GM04504 (cell line): ENCODE measurements at places on chromosomes 7 and 10.

GRCh38 chr10:112115781-112116385 lies 67.7 kb downstream of the GPAM start:
- DNase-seq = no peak

DNA sequence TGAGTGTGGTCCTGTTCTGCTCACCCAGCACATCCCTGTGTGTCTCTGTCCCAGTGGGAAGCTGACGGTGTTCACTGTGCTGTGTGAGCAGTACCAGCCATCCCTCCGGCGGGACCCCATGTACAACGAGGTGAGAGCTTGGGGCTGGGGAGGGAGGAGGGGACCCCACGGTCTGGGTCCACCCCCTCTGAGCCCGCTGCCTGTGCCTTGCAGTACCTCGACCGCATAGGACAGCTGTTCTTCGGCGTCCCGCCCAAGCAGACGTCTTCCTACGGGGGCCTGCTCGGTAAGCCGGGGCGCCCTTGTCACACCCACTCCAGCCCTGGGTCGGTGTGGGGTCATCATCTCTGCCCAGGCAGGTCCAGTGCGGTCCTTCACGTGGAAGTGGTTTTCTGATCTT lies 17.3 kb downstream of the GET4 start:
- no peak for DNase-seq

DNA sequence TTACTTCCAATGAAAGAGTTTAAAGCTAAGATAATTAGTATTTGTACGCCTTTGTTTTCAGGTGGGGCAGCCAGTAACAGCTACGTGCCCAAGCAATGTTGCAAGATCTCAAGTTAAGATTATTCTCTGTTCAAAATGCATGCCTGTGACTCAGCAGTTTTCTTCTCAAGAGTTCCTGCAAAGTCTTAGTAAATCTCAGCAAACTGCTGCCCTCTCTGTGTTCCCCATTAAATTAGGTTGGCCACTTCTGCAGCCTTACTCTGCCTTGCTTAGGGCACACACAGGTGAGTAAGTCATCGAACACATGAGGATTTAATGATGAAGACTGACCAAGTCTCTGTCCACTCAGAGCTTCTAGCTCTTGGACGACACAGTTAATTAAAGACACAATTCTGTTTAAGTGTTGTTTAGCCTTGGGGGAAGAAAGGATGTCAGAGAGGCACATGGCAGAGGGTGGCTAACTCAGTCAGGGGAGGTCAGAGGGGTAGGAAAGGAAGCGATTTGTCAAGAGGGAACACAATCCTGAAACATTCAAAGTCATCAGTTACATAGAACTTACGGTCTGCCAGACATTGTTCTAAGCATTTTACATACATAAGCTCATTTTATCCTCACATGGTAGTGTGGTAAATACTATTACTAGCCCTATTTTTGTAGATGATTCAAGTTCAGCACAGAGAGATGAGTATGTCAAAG lies 20.2 kb upstream of the SLC35G1 start:
- DNase-seq = no peak

- no peak for DNase-seq
Observed at GRCh38 chr7:128202287-128202957, 38.7 kb upstream of the LEP start.

DNA sequence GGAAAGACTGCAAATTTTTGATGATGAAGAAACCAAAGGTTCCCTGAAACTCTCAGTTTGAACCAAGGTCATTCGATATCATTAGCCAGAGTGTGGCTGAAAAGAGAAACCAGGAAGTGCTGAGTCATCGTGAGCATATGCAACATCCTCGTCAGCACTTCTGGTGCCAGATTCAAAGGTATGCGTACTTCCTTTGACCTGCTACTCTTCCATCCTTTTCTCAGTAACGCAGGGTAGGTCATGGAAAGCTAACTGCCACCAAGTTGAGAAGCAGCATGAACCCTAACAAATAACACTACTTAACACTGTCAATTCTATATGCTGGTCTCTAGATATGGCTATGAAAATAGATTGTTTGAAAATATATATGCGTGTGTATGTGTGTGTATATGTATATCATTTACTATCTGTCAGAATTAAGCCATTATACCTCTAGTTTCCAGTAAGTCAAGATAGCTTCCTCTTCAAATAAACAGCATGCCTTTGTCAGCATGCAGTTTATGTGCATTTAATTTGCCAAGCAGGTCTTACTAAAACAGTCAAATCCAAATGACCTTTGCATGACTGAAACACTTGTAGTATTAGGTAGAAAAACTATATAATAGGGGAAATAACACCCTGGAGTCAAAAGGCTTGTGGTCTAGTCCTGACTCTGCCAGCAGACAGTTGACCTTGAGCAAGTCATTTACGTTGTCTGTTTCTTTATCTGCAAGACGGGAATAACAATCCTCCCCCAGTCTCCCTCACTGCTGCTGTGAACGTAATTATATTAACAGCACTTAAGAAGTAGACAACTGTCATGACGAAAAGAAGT lies 26.4 kb downstream of the CDK6 start:
- peak; percentile 84 for DNase-seq

DNA sequence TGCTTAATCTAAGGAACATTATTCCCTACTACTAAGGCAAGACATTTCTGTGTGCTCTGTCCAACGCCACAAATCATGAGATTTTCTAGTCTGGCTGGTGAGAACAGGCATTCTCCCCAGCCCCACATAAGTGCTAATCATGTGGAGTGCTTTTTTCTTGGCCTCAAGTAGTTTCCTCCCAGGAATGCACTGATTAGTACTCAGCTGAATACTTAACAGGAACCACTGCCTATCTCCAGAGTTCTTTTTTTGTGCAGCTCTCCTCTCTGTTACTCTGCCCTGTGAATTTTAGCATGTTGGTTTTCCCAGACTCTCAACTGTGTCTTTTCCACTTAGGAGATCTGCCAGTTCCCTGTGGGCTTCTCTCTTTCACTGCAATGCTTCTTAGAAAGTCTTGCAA lies 1098.5 kb upstream of the LRRTM3 start:
- DNase-seq = no peak

- no peak for DNase-seq
Observed at GRCh38 chr10:123689880-123690279, 23.7 kb downstream of the GPR26 start.

DNA sequence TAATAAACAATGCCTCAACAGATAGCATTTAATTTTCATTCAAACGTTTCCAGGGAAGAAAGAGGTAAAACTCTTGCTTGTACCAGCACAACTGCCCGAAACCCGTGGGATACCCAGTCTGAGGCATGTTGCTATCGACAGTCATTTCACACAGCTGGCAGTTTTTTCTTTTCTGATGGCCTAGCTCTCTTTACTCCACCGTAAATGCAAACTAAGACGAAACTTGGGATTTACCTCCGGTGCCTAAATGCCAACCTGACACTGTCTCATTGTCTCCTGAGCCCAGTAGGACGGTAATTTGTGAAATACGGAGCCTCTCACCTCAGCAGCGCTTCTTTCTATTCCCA lies 143.5 kb downstream of the PRPF18 start:
- DNase-seq = no peak

DNA sequence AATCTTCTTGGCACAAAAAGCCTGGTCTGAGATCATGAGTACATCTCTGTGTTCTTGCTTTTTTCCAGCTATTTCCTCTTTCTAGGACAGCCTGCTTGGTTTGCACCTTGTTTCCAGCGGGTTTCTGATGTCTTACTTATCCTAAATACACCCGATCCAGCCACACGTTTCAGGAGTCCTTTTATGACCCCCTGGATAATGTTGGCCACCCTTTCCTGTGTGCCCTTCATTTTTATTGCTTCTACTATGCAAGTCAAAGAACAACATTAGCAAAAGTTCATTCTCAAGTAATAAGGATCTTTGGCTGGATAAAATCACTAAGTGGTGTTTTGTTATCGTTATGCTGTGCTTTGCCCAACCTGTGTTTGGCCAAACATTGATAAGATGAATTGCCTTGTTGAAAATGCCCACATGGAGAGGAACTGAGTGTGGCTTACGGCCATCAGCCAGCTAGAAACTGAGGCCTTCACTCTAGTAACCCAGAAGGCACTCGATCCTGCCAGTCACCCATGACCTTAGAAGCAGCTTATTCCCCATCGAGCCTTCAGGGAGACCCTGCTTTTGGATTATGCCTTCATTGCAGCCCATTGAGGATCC lies 28.7 kb upstream of the AKR1C1 start:
- no peak for DNase-seq

DNA sequence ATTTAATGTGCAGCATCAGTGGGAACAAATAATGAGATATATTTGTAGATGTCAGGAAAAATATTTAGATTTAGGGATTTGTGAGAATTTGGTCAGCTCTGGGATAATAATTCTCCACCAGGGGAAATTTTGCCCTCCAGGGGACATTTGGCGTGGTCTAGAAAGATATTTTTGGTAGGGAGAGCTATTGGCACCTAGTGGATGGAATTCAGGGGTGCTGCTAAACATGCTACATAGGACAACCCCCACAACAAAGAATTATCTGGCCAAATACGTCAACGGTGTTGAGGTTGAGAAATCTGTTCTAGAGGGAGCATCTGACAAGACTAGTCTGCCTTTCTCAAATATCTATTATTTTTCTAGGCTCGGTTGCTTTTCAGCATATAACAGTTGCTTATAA lies 2.1 kb downstream of the ADK start:
- no peak for DNase-seq

DNA sequence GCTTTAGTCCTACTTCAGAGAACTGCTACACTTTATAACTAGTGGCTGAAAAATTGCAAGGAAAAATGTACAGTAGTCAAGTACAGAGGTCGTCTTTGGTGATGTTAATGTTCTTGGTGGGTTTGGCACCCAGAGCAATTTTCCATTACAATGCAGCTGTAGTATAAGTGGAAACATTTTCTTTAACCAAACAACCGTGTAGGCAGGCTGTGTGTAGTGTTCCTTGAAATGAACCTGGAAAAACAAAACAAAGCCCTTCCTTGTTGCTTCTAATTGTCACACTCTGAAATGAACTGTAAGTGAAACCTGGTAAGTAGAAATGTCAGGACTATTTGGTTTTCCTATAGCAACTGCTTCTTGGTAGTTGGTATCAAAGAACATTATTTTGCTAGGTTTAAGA lies 256.9 kb downstream of the MDFIC start:
- DNase-seq = no peak

- DNase-seq = no peak
Observed at GRCh38 chr7:69739190-69739589, 140.9 kb downstream of the AUTS2 start.

DNA sequence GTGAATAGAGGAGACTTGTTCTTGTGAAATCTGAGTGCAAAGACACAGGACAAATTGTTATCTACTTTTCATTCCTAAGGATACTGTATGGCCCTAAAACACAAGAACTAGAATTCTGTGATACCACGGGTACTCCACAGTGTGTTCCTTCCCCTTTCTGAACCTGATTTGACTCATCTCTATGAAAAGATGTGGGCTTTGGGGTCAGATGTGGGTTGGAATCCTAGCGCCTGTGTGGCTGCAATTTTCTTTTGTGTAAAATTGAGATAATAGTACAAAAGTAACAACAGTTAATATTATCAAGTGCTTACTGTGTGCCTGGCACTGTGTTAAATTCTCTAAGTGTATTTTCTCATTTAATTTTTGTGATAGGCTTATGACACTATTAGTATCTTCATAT lies 8.1 kb downstream of the SRGN start:
- no peak for DNase-seq

GRCh38 chr10:69895759-69896158 lies 94.1 kb downstream of the COL13A1 start:
- peak; percentile 91 for DNase-seq

- DNase-seq = no peak
Observed at GRCh38 chr10:73408061-73408460, 5.8 kb downstream of the ANXA7 start.

DNA sequence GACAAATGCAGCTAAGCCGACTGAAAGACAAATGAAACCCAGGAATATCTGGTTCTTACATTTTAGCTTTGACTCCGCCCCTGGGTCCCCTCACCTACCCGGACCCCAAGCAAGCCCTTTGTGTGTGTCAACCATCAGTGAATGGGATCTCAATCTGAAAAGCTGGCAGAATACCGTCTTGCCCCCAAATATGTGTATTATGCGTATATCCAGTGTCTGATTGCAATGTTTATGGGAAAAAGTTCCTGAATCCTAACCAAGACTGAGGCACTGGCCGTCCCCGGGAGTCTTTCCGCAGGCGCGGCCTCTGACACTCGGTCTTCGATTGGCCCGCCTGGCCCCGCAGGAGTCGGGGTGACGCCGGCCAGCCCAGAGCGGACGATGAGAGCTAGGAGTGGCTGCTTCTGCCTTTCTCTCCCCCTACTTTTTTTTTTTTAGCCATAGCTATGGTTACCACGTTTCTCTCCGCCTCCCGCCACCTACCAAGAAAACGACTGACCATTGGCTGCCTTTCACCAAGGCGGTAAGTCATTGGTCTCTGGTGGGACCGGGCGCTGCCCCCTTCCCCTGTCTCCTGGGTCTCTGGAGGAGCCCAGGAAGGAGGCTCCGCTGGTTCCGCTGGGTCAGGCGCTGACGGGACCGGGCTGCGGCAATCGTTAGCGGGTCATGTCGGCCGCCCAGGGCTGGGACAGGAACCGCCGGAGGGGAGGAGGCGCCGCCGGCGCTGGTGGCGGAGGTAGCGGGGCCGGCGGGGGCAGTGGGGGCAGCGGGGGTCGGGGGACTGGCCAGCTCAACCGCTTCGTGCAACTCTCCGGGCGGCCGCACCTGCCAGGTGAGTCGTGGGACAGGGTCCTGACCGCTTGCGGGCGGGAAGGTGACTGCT lies at the start of gene KLHDC10:
TSS of gene KLHDC10 (plus strand) at position 557 of the 883 bp plus-strand sequence. CDS start at position 667, 110 bp downstream.
- peak; percentile 99 for DNase-seq

DNA sequence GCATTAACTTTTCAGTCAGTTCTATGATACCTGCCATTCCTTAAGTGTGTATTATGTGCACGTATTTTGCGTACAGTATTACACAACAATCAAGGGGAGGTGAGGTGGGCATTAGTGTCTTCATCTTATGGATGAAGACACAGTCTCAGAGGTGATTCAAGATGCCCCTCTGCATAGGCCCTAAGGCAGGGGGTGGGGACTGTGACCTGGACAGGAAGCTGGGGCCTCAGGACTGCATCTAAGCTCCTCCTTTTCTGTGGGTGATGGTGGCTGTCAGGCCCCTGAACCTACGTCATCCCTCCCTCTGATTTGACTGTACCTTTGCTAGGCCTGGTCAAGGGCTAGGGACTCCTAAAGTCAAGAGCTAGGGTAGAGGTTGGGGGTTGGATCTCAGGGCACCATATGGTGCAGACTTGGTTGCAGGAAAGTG lies 38.9 kb downstream of the HK1 start:
- no peak for DNase-seq

DNA sequence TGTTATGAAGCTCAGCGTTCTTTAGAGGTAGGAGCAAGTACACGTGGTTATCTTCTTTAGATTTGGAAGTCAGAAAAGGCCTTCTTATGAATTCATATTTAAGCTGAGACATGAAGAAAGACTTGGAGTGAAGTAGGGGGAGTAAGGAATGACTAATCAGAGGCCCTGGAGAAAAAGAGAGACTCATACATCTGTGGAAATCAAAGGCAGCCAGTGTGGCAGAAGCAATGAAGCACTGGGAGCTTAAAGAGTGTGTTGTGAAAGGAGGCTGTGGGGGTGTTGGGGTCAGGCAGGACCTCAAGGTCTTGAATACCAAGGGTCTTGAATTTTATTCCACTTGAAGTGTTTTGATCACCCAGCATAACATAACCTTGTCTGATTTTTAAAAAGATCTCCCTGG lies 35.7 kb upstream of the FGL2 start:
- DNase-seq = no peak

GRCh38 chr7:85737426-85737825 lies 550.6 kb upstream of the SEMA3D start:
- DNase-seq = no peak

GRCh38 chr10:66550351-66550750 lies 375.5 kb upstream of the LRRTM3 start:
- no peak for DNase-seq

- DNase-seq = no peak
Observed at GRCh38 chr10:62842983-62843382, 26.8 kb upstream of the EGR2 start.
